ENCODE measurements at places on chromosomes 4 and X. TPM values are rescaled to one million over a fixed set of nuclear protein-coding genes. Genes with fewer than 3 reads are reported as not detected.

DNA sequence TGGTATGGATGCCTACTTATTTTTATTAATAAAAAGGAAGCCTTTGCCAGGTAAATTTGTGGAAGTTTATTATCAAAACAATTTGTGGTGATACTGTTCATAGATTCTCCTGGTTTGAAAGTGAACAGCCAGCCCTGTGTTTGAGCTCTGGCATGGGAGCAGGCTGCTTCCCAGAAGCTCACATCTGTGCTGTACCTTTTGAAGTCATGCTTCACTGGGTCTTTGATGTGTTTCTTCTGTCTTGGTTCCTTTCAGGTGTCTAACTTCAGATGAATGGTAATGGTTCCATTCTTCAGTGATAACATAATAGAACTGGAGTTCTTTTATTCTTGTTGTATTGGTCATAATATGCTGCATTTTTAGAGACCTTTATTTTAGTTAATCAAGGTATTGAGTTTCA is 85.5 kb downstream of the BMPR1B start:
- DNase-seq: no peak

- no peak for DNase-seq
These were observed 187.0 kb downstream of the AFAP1 start for GRCh38 chr4:7752649-7753048.

- DNase-seq: no peak
These were observed 22.1 kb downstream of the UBE2K start for GRCh38 chr4:39719804-39720580.

- DNase-seq: no peak
These were observed 62.4 kb upstream of the CRMP1 start for GRCh38 chr4:5955201-5955821.

DNA sequence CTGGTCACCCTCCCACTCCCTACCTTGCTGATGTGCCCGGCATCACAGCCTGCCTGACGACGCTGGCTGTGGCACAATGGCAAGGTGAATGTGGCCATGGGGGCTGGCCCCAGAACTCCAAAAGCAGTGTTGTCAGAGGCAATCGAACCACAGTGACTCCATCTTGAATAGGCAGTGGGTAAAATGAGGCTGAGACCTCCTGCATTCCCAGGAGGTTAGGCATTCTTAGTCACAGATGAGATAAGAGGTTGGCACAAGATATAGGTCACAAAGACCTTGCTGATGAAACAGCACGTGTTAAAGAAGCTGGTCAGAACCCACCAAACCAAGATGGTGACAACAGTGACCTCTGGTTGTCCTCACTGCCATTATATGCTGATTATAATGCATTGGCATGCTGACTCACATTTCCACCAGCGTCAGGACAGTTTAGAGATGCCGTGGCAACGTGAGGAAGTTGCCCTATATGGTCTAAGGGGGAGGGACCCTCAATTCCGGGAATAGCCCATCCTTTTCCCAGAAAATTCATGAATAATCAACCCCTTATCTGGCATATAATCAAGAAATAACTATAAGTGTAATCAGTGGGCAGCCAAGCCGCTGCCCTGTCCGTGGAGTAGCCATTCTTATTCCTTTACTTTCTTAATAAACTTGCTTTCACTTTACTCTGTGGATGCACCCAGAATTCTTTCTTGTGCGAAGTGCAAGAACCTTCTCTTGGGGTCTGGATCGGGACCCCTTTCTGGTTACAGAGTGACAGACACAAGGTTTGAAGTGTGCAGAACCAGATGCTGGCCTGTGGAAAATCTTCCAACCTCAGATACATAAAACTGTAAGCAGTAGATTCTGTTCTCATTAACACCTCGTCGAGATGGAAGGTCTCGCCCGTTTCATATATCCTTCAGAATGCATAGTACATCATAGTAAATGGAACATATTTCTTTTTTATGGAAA is 26.8 kb upstream of the CLDN24 start:
- no peak for DNase-seq

The CENPVL1 gene
- total RNA-seq: not detected
